ENCODE measurements at places on chromosomes 3 and 15.

DNA sequence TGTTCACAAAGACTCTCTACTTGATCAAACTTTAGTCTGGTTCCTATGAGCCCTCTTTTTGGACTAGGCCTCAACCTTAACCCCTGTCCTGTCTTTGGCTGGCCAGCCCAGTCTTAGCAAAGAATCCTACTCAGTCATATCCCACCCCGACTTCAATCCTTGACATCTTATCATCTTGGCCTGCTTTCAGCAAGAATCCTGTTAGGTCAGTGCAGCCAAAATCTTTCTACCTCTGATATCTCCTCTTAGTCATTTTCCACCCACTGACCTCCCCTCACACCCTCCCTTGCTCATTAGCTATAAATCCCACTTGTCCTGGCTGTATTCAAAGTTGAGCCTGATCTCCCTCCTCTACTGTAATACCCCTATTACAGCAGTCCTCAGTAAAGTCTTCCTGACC, 286.1 kb downstream of the MAGI1 start:
- DNase-seq, result no peak

DNA sequence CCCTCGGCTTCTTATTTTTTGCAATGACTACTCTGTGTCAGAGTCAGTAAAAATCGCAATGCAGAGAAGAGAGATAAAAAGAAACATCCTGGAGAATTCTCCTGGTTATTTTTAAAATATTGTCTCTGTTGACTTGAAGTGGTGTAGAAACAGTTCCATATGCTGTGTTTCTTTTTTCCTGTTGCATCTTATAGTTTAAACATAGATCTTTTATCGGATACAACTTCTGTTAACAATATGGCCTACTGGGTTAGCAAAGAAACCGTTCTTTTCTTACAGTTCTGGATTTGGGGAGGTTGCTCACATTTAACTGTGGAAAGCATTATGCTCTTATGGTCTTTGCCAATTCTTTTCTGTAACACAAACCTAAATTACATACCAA, 769.1 kb upstream of the CFAP20DC start:
- no peak for DNase-seq

DNA sequence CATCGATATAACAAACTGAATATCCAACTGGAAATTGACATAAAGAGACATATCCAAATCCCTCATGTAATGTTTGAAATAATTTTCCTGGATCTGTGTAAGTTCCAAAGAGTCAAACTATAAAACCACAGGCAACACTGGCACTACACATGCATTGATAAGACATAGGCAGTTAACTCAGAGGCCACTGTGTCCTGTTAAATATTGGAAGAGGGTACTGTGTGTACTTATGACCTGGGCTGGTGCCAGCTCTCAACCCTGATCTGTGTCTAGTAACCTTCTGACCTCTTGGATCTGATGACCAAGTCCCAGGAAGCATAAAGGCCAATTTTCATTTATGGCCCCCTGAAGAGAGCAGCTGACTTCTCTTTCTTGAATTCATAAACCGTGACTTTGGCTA, 4.5 kb downstream of the NR1I2 start:
- DNase-seq, result no peak

- no peak for DNase-seq
These were observed 215.4 kb downstream of the UACA start for GRCh38 chr15:70547846-70548487.

DNA sequence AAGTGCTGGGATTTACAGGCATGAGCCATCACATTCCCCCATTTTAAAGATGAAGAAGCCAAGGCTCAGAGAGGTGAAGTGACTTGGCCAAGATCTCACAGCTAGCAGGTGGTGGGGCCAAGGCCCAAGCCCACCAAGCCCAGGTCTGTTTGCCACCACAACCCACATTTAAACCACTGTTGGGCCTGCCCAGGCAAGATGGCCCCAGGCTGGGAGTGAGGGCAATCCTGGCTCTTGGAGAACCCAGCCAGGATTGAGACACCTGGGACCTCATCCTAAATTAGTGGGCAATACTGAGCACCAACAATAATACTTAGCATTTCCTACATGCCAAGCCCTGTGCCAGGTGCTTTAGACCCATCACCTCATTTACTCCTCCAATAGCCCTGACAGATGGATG, 6.9 kb downstream of the IGDCC3 start:
- DNase-seq, result no peak

Measured in CD4-positive, alpha-beta T cell treated with Interleukin-6 at 100 ng/mL for 8 hours (primary cell).